Activated CD4-positive, alpha-beta T cell treated with anti-CD3 and anti-CD28 coated beads for 1 hour (primary cell): ENCODE measurements at places on chromosomes 6 and 20.

DNA sequence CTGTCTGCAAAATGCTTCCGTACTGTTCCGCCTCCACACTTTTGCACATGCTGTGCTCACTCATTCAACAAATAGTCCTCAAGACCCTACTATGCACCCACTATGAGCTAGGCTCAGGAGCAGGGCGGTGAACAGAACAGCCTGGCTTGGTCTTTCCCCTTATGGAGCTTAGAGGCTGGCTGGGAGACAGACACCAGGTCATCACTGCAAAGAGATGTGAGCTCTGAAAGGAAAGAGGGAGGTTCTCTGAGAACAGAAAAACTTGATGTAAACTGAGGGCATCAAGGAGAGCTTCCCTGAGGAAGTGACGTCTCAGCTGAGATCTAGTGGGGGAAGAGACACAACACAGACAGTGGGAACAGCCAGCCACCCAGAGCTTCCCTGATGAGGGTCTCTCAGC lies 31.0 kb upstream of the TGM2 start:
- no peak for DNase-seq

DNA sequence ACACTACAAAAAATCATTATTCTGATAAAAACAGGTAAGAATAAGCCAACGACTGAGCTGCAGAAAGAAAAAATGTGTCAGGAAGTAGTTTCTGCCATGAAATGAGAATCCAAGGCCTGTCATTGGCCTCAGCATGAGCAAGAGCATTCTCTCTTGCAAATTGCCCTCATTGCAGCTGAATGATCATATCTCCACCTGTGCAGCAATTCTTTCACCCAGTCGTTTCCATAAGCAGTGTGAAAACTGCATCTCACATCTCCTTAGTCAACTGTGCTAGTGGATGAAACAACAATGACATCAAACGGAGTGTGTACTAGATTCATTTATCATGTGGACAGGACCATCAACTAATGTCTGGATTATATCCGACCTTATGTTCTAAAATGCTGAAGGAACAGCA lies 88.2 kb upstream of the STXBP5 start:
- no peak for DNase-seq

DNA sequence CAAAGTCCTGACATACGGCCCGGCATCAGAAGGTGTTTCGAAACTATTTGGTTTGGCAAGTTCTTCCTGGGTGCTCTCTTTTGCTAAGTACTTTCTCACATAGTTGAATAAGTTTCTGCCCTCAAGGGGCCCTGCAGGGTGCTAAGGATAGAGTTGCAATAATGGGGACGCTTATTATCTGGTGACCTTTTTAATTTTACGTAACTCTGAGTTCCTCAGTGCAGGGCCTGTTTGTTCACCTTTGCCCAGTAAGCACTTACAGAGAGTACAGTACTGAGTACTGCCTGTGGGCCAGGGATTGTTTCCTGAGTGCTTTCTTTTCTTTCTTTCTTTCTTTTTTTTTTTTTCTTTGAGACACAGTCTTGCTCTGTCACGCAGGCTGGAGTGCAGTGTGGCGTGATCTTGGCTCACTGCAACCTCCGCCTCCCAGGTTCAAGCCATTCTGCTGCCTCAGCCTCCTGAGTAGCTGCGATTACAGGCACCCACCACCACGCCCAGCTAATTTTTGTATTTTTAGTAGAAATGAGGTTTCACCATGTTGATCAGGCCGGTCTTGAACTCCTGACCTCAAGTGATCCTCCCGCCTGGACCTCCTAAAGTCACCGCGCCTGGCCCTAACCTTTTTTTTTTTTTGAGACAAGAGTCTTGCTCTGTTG lies 4.5 kb upstream of the PXMP4 start:
- no peak for DNase-seq

- DNase-seq = no peak
These were observed at the start of gene GRIK2 for GRCh38 chr6:101393251-101393828. Gene GRIK2 (plus strand): TSS chr6:101393708.

GRCh38 chr6:36685926-36686667 lies 7.6 kb downstream of the CDKN1A start:
- no peak for DNase-seq

DNA sequence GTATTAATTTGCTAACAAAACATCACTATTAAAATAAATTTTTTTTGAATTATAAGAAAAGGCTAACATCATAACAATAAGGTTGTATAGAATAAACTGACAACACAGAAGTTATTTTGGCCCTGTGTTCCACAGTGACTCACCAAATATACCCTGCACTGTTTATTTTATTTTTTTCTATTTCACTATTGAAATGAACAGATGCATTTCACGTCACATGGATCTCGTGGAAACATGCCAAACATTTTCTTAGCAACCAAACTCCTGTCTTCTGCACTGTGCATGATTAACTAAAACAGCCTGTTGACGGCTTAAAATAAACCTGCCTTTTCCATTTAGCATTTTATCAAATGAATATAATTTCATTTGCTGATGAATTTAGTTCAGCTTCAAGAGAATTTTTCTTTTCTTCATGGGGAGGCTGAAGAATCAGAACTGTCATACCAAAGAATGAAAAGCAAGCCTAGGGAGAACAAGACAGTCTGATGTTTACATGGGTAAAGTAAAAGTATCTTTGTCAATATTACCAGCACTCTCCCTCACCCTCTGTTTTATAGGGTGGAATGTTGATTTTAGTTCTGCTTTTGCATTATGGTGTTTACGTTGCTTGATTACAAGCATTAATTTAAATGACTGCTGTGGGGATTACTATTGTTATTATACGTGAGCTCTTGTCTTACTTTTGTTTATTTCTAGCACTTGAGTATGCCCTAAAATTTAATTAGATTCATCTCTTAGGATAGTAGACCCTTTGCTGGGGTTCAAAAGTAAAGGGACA lies 115.3 kb downstream of the LCA5 start:
- no peak for DNase-seq

DNA sequence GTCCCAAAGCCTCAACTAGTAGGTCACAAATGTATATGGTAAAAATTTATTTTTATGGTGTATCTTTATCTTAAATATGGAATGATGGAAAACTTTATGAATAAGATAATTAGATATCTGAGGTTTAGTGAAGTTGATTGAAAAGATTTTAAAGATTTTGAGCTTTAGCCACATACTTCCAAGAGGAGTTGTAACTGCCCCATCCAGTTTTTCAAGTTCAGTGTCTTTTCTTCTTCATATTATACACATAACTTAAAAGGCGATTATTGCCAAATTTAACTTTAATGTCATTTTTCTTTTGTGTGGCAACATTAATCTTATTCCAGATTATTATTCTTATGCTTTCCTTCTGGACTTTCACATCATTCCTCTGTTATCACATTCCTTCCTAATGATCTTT lies 266.4 kb downstream of the TINAG start:
- DNase-seq = no peak

- no peak for DNase-seq
These were observed 152.4 kb upstream of the THBS2 start for GRCh38 chr6:169406034-169406433.

DNA sequence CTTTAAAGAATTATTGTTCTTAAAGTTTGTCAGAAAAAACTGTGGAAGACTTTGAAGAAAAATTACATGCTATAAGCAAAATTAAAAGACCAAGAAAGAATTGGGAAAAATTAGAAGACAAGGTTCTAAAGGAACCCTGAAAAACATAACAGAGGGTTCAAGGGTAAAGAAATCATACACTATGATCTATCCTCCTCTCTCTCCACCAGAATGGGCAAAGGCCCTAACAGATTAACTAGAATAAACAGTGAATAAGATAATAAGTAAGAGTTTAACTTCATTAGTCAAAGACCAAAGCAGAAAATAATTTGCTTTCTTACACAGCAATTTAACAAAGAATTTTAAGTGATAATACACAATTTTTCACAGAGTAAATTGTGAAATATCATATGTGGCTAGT lies 201.2 kb upstream of the PDE10A start:
- no peak for DNase-seq

DNA sequence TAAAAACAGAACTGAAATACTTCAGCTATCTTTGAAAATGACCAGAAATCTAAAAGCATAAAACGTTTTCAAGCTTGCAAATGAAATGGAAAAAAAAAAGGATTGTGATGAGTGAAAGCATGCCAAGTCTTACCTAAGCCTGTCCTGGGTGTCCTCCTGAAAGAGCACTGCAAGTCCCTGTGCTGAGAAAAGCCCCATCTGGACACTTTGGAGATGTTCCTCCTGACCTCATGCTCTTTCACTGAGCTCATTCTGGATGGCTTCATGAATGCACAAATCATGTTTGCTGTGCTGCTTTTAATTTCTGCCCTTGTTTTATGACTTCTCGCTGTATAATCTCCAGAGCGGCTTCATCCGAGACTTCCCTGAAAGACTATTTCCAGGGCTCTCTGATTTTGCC lies 136.0 kb downstream of the SOD2 start:
- DNase-seq = no peak

DNA sequence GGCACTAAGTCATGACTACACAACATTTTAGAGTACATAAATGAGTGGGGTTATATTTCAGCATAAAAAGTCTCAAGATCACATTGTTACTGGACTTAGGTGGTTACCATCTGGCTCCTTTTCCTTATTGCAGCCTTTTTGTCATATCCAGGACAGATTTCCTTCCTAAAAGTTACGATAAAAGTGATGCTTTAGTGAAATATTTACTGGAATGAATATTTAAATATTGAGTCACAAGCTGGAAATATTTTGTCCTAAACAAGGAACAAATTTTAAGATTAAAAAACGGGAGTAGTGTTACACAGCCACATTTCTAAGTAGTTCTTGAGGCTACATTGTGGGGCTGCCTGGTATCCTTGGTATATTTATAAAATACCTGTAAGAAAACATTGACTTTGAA lies 52.2 kb downstream of the CDC40 start:
- no peak for DNase-seq

DNA sequence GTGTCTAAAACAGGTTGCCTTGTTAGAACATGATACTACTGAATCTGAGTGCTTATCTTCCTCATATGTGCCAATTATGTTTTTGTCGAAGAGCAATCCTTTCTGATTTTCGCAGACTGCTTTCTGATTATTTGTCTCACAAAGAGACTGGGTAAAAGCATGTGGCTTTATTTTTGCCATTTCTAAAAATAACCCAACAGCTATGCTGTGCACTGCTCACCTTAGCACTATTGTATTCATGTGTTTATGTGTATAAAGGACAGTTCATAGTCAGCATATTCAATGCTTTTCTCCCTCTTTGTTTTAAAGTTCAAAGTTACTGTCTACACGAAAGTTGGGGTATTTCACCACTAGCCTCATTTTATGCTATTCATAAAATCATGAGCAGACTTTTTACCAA lies 127.0 kb downstream of the SGK1 start:
- DNase-seq = no peak
